Transverse colon (tissue), 4 donors: ENCODE measurements at places on chromosomes 16 and 17. TPM values are rescaled to one million over a fixed set of nuclear protein-coding genes. Genes with fewer than 3 reads are reported as not detected.

GRCh38 chr16:20901436-20902112, 1.0 kb downstream of the LYRM1 start:
- H3K4me1 ChIP-seq, result peaks cover 18% of the 10 kb centered on the region
- H3K27me3 ChIP-seq, result no peaks in the 10 kb centered on the region
- DNase-seq, result peak; percentile 55
- no peaks in the 10 kb centered on the region for H3K36me3 ChIP-seq
- H3K4me3 ChIP-seq, result peak overlapping the region; percentile 84

DNA sequence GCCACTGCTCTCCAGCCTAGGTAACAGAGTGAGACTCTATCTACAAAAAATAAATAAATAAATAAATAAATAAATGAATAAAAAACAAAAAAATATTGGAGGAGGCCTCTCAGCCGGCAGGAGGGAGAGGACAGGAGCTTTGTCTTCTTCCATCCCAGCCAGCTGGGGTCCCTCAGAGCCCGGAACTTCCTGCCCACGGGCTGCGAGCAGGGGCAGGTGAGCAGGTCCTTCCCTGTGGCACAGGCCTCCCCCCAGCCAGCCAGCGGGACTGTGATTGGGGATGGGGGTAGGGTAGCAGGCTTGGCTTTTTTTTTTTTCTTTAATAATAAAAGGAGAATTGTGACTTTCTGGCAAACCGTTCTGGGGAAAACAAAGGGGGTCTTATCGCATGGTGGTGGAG, 10.1 kb downstream of the SMTNL2 start:
- no peaks in the 10 kb centered on the region for H3K36me3 ChIP-seq
- H3K4me1 ChIP-seq, result no peaks in the 10 kb centered on the region
- H3K4me3 ChIP-seq, result no peak overlapping the region
- no peak overlapping the region for H3K27ac ChIP-seq
- no peaks in the 10 kb centered on the region for H3K27me3 ChIP-seq
- no peak for DNase-seq

Gene PRPSAP2
- 27.8 TPM for total RNA-seq

DNA sequence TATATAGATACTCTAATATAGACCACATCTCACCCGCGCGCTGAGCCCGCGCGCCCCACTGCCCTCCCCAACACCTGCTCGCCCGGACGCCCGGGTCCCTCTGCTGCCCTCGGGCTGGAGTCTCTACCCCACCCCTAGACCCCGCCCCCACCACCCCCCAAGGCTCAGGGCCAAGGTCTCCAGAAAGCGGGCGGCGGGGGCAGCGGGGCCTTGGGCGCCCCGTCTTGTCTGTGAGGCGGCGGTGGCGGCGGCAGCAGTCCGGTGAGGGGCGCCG, 2.6 kb downstream of the HES7 start:
- peaks cover 69% of the 10 kb centered on the region for H3K27me3 ChIP-seq
- DNase-seq, result no peak
- H3K4me1 ChIP-seq, result peaks cover 92% of the 10 kb centered on the region
- H3K27ac ChIP-seq, result no peak overlapping the region
- H3K4me3 ChIP-seq, result peak overlapping the region; percentile 27
- H3K36me3 ChIP-seq, result no peaks in the 10 kb centered on the region

GRCh38 chr16:87765776-87766484, at the start of gene KLHDC4:
Gene KLHDC4 (minus strand): TSS chr16:87765986. CDS start chr16:87765890, 96 bp downstream.
- DNase-seq, result peak; percentile 94
- H3K4me1 ChIP-seq, result peaks cover 19% of the 10 kb centered on the region

DNA sequence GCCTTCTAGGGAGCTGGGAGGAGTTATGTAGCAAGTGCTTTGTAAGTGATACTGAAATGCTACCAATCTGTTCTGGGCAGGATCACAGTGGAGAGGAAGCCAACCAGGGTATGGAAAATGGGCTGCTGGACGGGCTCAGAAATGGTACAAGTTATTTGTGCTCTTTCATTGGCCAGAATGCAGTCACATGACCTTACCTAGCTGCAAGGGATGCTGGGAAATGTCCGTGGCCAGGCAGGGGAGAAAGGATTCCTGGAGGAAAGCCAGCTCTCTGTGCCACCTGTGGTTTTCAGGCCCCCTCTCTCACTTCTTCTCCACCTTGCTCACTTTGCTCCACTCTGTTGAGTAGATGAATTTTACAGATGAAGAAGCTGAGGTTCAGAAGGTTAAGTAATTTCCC, 4.8 kb downstream of the EEF2K start:
- H3K36me3 ChIP-seq, result no peaks in the 10 kb centered on the region
- peaks cover 65% of the 10 kb centered on the region for H3K4me1 ChIP-seq
- no peaks in the 10 kb centered on the region for H3K27me3 ChIP-seq

GRCh38 chr17:41518031-41518430, 659 bp downstream of the KRT15 start:
- no peak overlapping the region for H3K4me3 ChIP-seq
- no peak overlapping the region for H3K27ac ChIP-seq
- no peaks in the 10 kb centered on the region for H3K27me3 ChIP-seq
- no peaks in the 10 kb centered on the region for H3K36me3 ChIP-seq

Gene SLC2A4
- 35.5 TPM for total RNA-seq

Gene HEATR9
- not detected for total RNA-seq

Gene ARL17A
- 30.8 TPM for total RNA-seq

GRCh38 chr17:7380321-7380720, 568 bp upstream of the TNK1 start:
- no peaks in the 10 kb centered on the region for H3K36me3 ChIP-seq
- H3K4me3 ChIP-seq, result peak overlapping the region; percentile 66
- peaks cover 6% of the 10 kb centered on the region for H3K4me1 ChIP-seq
- H3K27me3 ChIP-seq, result no peaks in the 10 kb centered on the region
- H3K27ac ChIP-seq, result peak overlapping the region; percentile 85

Gene FOXJ1
- total RNA-seq, result 0.82 TPM

Gene ST6GALNAC1
- total RNA-seq, result 232 TPM

DNA sequence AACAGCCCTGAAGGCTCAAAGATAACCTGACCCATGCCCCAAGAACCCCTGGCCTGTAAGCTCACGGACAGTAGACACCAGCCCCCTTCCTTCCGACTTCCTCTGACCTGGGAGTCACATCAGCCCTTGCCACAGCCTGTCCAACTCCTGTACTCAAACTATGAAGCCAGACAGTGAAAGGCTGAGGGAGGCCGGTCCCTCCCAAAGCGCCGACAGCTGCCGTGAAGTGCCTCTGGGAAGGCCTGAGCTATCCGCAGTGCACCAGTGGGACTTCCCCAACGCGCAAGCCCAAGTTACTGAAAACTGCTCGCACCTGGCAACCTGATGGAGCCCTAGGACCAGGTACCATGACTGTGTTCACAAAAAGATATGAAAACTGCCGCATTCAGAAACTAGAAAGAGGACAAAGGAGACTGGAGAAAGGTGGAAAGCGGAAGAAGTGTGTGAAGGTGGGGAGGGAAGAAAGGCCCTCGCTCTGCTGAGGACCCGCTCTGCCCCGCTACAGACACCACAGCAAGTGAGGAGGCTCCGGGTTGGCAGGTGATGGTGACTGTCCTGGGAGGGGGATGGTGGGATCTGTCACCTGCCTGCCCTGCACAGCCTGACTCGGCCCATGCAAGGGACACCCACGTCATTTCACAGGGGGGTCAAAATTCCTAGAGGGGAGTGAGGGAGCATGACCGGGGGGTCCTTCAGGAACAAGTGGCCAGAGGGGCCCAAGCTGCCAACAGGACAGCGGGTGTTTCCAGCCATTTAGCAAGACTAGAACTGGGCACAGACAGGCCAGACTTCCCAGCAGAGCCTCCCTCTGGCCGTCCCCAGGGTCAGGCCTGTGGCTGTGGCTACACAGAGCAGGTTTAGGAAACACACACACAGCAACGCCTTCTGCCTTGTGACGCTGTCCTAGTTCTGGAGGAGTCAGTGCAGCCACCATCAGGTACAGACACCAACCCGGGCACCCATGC, 13.1 kb upstream of the TRAP1 start:
- no peak overlapping the region for H3K4me3 ChIP-seq
- no peak overlapping the region for H3K27ac ChIP-seq
- no peaks in the 10 kb centered on the region for H3K36me3 ChIP-seq
- no peaks in the 10 kb centered on the region for H3K27me3 ChIP-seq

- no peaks in the 10 kb centered on the region for H3K4me1 ChIP-seq
- H3K27me3 ChIP-seq, result no peaks in the 10 kb centered on the region
- DNase-seq, result no peak
- no peak overlapping the region for H3K4me3 ChIP-seq
- no peak overlapping the region for H3K27ac ChIP-seq
These were observed 19.5 kb upstream of the GAS7 start for GRCh38 chr17:10217916-10218315.

Gene PIRT
- not detected for total RNA-seq

- H3K36me3 ChIP-seq, result no peaks in the 10 kb centered on the region
- no peak overlapping the region for H3K4me3 ChIP-seq
- no peaks in the 10 kb centered on the region for H3K27me3 ChIP-seq
- no peak overlapping the region for H3K27ac ChIP-seq
- DNase-seq, result peak; percentile 46
These were observed 524.4 kb upstream of the ZFHX3 start for GRCh38 chr16:73572135-73572828.

GRCh38 chr16:86872833-86873232, 294.5 kb downstream of the FOXL1 start:
- no peaks in the 10 kb centered on the region for H3K4me1 ChIP-seq
- peaks cover 7% of the 10 kb centered on the region for H3K27me3 ChIP-seq
- no peak for DNase-seq
- H3K36me3 ChIP-seq, result no peaks in the 10 kb centered on the region
- no peak overlapping the region for H3K4me3 ChIP-seq
- H3K27ac ChIP-seq, result no peak overlapping the region

GRCh38 chr17:82269138-82269881, 4.2 kb downstream of the CSNK1D start:
- DNase-seq, result peak; percentile 64
- peak overlapping the region; percentile 98 for H3K27ac ChIP-seq
- no peaks in the 10 kb centered on the region for H3K36me3 ChIP-seq
- H3K4me1 ChIP-seq, result peaks cover 71% of the 10 kb centered on the region
- H3K4me3 ChIP-seq, result no peak overlapping the region
- no peaks in the 10 kb centered on the region for H3K27me3 ChIP-seq

Gene LGALS9B
- total RNA-seq, result 30.8 TPM
